ENCODE measurements at places on chromosomes 4 and X.

DNA sequence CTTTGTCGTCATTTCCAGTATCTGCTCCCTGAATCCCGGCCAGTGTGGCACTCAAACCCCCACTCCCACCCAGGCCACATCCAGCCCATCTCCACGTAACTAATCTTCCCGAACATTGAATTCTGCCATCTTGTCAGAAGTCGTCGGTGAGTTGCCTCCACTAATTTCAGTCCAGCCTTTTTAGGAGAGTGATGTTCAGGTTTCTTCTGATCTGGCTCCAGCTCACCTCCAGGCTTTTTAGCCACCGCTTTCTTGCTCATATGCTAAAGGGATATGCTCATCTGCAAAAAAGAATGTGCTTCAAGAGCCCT is 1.3 kb downstream of the TMEM165 start:
- no peak for DNase-seq

GRCh38 chr4:163243297-163243981 is 76.7 kb upstream of the NAF1 start:
- DNase-seq = no peak

DNA sequence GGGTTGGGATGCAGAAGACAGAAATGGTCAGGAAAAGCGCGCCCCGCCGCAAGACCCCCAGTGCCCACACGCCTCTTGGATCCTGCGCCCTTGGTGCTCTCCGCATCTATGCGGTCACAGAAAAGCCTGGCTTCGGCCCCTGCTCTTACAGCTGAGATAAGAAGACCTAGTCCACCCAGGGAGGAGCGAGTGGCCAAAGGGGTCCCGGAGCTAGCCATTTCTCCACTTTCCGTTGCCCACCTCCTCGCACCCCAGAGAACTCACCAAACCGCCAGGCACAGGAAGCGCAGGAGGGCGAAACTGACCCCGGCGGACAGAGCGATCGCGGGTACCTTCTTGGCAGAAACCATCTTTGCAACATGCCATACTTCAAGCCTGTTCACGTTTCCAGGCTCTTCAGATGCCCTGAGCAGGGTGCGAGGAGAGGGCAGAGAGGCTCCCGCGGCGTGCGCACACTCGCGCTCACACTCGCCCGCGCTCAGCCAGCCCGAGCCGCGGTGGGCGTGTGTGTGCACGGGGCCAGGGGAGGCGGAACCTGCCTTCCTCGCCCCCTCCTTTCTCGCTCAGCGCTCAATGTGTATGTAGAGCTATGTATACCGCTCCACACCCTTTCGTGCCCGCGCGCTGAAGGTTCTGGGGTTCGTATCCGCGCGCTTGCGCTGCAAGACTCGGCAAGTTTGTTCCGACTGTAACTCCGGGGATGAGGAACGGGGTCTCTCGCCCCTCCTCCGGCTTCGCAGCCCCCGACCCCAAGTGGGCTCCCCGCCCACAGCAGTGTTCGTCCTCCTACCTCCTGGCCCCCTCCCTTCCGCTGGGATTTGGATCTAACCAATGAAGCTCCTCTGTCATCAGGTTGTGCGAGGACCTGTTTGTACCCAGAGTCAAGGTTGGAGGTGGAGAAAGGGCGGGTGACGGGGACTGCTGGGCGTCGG is at the start of gene GABRA4:
TSS of gene GABRA4 (minus strand) at position 507 of the 932 bp plus-strand sequence. CDS start at position 350, 157 bp downstream.
- no peak for DNase-seq

- DNase-seq = no peak
Observed at GRCh38 chr4:1356181-1356998, 9.4 kb downstream of the UVSSA start.

DNA sequence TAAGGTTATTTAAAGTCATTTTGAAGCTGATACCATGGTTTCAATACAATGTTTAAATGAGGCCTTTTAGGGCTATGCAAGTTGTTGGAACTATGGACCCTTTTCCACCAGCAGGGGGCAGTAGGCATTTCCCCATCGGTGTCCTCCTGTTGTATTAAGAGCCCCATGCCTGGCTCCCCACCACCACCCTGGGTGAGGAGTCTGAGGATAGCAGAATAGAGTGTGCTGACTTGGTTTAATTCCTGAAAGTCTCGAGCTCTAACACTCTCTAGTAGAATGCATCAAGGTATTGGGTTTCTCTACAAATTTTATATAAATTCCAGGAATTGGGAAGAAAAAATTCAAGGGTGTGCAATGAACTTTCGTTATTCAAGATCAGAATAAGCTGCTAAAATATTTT is 234.8 kb upstream of the JADE1 start:
- DNase-seq = no peak

DNA sequence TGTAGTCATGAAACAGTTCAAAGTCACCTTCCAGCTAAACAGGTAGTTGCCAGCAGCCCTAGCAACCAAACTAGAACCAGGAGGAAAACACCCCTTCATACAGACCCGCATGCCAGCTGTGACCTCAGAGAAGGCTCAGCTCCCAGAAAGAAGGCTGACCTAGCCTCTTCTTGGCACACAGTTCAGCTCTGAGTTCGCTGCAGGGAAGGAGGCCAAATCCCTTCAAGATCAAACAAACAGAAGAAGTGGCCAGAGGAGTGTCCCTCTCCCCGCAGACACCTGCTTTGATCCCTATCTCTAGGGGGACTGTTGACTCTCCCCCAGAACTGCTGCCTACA is 56.0 kb downstream of the HADH start:
- DNase-seq = no peak

GRCh38 chrX:28756647-28757046 is 169.4 kb downstream of the IL1RAPL1 start:
- DNase-seq = no peak

DNA sequence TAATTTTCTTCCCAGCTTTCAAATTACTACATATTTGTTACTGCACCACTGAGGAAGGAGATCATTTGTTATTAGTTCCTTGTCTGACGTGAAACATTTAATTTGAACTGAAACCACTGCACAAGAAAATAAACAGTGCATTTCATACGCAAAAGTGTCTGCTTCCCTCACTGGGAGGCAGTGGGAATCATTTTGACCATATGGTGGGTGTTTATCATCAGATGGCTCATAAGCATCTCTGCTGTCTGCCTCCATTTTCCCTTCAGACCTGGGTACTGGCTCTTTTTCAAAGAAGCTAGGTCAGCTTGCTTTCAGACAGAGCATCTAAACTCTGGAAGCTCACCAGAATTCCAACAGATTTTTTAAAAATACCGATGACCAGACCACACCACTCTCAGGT is 135.2 kb downstream of the PCDH19 start:
- DNase-seq = no peak

DNA sequence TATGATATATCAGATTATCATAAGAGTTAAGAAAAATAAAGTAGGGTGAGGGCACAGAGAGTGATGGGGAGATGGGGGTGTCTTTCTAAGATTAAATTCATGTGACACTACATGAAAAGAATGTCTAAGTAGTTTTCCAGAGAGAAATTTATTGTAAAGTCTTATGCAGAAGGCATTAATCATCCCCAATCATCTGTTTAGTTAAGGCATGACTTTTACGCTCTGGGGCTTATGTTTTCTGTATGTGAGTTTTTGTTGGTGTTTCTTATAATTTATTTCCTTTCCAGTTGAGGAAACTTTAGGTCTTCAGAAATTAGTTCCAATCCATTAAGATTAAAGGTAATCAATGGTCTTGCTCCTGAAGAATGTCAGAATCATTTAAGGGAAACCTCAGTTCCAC is 383.0 kb upstream of the GALNT7 start:
- DNase-seq = no peak

DNA sequence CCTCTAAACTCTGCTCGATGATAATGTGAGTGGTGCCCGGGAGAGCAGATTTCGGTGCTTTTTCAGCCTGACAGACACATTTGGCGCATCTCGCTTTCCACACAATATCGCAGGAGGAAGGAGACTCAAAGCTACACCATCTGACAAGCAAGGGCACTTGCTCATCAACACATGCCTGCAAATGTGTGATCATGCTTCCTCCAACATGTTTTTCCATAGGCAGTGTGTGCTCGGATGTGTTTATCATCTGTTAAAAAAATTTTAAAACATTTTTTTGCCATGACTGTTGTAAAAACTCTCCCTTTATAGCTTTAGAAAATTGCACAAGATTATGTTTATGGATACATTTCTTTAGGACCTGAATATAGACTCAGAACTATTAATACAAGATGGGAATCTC is 170.3 kb upstream of the PUDP start:
- DNase-seq = no peak

DNA sequence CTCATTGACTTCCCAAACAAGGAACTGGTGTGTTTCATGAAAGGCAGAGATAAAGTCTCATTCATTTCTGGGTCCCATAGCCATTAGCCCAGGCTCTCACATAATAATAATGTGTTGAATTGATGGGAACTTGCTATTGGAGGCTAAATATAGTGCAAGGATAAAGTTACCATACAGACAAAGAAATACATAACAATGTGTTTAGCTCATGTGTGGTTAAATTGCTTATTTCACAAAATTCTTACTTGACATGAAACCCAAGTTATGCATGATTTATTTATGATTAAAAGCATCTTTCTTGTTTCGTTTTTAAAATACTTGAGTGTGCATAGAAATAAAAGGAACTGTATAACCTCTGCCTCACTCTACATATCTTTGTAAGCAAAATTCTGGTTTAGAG is 37.3 kb upstream of the LPAR4 start:
- DNase-seq = no peak

GRCh38 chr4:149202117-149202516 is 613.5 kb downstream of the IQCM start:
- DNase-seq = no peak

DNA sequence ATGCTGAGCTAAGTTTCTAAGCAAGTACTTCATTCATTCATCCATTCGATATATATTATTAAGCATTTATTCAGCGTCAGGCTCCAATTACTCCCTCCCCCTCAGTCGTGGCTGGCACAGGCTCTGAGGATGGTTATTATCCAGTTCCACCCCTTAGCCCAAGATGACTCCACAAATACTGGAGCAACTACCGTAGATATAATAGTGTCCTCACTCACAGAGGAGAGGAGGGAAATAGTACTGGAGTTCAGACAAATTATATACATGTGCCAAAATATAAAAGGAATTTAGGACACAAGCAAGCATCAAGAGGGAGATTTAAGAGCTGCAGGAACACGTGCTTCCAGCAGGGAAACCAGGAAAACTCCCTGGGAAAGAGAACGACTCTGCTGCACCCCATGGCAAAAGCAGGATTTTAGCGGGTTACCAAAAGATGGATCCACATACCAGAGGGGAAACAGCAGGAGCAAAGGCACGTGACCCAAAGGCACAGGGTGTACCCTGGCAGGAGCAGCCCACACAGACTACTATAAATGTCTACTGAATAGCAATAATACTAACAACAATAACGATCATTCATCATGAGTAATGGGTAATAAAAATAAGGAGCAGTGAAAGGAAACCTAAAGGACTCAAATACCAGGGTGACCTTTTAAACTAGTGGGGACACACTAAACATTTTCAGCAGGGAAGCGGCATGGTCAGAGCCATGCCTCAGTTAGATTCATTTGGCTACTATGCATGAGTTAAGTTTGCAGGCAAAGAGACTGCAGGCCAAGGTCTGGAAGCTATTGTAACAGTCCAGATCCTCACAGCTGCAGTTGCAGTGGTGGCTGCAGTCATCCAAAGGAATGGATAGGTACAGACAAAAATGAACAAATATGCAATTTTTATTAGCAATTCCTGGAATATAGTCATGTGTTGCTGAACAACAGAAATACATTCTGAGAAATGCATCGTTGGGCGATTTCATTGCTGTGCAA is 153.7 kb downstream of the APBB2 start:
- no peak for DNase-seq

DNA sequence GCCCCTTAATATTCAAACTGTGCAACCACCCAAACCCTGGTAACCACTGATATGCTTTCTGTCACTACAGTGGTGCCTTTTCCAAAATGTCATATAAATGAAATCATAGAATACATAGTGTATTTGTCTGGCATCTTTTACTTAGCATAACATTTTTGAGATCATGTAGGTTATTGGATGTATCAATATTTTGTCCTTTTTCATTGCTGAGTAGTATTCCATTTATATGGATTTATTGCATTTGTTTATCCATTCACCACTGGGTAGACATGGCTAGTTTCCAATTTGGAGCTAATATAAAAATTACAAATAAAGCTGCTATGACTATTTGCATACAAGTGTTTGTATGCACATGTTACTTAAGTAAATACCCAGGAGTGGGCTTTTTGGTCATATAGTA is 121.6 kb downstream of the TMEM144 start:
- no peak for DNase-seq

DNA sequence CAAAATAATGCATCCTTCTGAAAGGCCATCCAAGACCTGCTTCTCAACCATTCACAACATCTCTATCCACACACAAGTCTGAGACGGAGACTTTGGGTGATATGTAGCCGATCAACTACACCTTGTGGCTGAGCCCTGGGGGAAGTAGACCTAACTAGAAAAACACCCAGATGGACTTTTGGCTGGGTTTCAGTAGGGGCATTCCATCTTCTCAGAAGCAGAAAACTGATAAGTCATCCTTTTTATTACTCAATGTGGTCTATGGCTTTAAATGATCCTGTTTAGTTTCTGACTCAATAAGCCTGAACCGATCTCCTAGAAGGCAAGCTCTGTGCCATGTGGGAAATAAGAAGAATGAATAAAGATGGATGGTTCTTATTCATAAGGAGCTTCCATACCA is 82.5 kb upstream of the AFF2 start:
- no peak for DNase-seq

DNA sequence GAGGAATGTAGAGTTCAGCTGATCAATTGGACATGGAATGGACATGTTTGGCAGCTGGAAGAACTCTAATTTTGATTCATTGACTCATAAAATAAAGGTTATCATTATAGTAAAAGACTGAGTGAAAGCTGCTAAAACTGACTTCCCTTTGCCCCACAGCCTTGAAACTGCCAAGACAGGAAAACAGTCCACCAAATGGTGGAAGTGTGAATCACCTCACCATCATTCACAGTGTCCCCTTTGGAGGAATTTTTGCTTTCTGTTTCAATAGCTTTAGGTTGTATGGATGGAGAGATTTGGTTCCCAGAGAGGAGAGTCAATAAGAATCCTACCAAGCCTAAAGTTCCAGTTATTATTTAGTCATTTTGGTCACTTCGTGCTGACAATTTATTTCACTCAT is 20.8 kb upstream of the FREM3 start:
- DNase-seq = no peak

DNA sequence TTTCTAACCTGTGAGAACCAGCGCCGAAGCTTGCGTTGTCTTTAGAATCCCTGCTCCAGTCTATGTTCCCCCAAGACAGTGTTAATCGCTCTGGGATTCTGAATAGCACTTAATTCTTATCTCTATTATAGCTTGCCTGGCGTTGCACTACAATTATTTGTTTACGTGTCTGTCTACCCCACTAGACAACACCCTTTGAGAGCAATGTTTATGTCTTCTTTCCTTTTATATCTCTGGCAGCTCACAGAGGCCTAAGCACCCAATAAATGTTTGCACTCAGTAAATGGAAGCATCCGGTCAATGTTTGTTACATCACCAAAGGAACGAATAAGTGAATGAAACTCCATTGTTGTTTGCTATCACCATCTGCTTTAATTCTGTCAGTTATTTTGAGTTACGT is 4.8 kb upstream of the NHS start:
- DNase-seq = no peak

- no peak for DNase-seq
Observed at GRCh38 chrX:22047468-22047867, 15.3 kb downstream of the PHEX start.

Measured in vagina (tissue), 2 donors.